Stimulated activated CD4-positive, alpha-beta T cell treated with anti-CD3 and anti-CD28 coated beads, Interleukin-12 subunit alpha, Interleukin-12 subunit beta, amount 100 ng/mL, for 4 hours (primary cell): ENCODE measurements at places on chromosomes 3 and 15.

DNA sequence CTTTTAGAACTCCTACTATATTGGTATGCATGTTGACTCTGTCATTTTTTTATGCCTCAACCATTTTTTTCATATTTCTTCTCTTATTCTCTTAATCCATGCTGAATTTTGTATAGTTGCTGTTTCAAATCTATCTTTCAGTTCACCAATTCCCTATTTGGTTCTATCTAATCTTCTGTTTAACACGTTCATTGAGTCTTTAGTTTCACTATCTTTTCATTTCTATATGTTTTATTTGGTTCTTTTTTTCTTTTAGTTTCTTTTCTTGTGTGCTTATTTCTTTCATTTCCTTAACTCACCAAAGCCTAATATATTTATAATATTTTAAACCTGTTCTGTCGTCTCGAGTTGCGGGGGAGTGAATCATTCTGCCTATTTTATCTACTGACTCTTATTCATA, 8.0 kb downstream of the AQP9 start:
- no peak for DNase-seq

- DNase-seq, result no peak
Measured at GRCh38 chr3:150760431-150761200, 2.4 kb downstream of the SIAH2 start.

GRCh38 chr3:52017586-52017985, 21.9 kb upstream of the RPL29 start:
- no peak for DNase-seq

DNA sequence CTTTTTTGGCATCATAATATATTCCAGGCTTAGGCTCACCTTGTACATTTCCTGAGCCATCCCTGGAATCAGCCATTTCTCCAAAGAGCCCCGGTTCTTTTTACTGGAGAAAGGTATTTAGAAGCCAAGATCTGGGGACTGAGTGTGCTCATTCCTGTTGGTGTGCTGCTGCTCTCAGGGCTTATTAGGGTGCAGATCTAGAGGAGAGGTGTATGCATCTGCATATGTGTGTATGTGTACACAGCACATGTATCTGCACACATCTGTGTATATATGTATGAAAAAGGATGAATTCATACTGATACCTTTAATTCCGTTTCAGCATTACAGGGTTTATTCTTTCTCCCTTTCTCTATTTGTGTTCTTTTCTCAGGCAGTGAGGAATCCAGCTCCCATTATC, 162.1 kb upstream of the BHLHE40 start:
- no peak for DNase-seq
